ENCODE measurements at places on chromosomes 1 and 21. TPM values are rescaled to one million over a fixed set of nuclear protein-coding genes. Genes with fewer than 3 reads are reported as not detected.
A peak's percentile ranks its signal among the peaks of the same experiment; 100 is the strongest.

DNA sequence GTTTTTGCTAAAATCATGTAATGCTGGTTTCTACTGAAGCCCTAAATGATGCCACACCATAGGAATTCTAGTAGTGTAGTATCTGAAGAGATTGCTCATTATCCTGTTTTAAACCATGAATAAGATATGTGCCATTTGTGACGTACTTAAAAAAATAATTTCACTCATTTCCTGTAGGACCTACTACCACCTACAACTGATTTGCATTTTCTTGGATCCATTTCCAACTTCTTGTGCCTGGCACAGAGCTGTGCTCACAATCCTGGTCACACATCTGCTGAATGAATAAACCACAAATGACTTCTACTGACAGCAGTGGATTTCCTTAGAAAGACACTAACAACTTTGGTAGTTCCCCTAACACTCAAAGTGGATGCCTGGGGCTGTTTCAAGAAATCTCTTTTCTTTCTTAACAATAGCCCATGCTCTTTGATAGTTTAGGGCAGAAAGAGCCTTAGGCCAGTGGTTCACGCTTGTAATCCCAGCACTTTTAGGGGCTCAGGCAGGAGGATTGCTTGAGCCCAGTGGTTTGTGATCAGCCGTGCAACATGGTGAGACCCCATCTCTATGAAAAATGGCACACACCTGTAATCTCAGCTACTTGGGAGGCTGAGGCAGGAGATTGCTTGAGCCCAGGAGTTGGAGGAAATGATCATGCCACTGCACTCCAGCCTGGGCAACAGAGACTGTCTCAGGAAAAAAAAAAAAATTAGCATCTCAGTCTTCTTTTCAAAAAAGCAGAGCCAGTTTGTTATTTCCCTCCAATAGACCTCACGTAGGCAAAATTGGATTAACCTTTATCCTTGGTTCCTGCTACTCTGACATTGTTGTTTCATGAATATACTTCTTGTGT lies 13.0 kb upstream of the BATF3 start:
- DNase-seq, result no peak

GRCh38 chr1:178037510-178038253 lies 56.2 kb upstream of the RASAL2 start:
- DNase-seq, result peak; percentile 96

GRCh38 chr1:247456021-247456420 lies 1.9 kb downstream of the OR2B11 start:
- DNase-seq, result no peak

GRCh38 chr1:31581821-31582810 lies 5.8 kb downstream of the TINAGL1 start:
- no peak for DNase-seq

SPRR1A gene
- total RNA-seq, result not detected

DNA sequence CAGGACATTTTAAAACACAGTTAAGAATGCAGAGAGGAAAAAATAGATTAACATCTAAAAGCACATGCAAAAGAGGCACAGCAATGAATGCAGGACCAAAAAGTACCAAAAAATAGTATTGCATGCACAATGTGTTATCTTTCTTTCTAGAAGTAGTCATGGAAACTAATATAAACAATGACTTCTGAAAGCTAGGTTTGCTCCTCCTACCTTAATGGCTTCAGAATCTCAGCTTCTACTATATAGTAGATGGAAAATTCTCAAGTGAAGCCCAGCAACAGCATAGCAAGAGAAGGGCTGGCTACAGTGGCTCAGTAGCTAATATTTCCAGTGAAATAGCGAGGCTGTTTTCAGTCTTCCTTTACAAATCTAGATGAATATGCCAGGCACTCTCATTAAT lies 125.1 kb downstream of the CRB1 start:
- DNase-seq, result no peak
